ENCODE measurements at places on chromosomes 6 and 20.

DNA sequence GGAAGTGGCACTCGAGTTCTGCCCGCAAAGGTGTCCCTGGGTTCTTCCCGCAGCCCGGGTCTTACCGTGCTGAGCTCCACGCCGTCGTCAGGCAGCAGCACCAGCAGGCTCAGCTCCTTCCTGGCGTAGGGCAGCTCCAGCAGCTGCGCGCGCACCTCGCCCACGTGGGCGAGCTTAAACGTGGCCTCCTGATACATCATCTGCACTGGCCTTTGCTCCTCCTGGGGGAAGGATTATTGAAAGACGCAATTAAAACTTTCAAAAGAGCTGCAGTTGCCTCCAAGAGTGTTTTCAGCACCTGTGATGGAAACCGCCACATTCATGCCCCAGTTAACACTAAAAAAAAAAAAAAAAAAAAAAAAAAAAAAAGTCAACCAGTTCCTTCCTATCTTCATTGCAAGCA, 11.3 kb downstream of the SERPINB9 start:
- no peak for DNase-seq

DNA sequence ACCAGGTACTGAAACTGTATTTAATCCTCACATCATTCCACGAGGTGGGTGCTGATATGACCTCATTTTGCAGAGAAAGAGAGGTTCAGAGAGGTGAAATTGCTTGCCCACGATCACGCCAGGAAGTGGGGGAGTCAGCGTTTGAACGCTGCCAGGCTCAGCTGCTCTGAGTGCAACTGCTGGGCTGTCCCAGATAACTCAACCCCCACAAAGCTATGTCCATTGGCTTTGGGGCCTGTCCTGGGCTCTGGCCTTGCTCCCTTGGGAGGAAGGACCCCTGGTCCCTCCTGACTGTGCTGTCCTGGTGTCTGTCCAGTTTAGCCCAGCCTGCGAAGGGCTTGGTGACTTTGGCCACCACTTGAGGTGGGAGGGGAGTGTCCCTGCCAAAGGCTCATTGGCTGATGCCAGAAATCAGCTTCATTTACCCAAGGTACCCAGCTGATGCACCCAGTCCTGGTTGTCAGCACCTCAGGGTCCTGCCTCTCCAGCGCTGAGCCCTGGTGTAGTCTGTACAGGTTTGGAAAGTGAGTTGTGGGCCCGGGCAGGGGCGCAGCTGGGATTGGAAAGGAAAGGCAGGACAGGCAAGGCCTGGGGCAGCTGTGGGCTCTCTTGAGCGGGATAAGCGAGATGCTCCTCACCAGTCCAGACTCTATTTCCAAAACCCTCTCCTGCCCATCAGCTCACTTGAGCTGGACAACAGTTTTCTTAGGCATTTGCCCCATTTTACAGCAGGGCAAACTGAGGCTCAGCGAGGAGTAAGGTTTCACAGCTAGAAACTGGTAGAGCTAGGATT, 38.5 kb downstream of the SUN5 start:
- DNase-seq: no peak

- DNase-seq: no peak
Measured at GRCh38 chr20:36421641-36422040, 115.5 kb downstream of the DLGAP4 start.

- DNase-seq: no peak
Measured at GRCh38 chr6:134138226-134138975, 86.0 kb upstream of the SLC2A12 start.

GRCh38 chr6:65182681-65183080, 524.3 kb downstream of the EYS start:
- peak; percentile 77 for DNase-seq

DNA sequence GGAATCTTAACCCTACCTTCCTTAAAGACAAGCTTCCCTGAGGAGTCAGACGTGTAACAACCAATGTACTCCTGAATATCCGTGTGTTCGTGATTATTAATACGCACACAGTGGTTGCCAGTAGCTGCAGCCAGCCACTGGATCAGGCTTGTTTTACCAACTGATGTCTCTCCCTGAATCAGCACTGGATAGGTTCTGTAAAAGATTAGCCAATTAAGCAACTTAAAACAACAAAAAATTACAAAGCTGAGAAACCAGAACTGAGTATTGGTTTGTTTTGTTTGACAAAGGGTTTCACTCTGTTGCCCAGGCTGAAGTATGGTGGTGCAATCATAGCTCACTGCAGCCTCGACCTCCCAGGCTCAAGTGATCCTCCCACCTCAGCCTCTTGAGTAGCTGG, 69.3 kb downstream of the MDN1 start:
- DNase-seq: no peak

- no peak for DNase-seq
Measured at GRCh38 chr6:170476360-170476759, 76.7 kb downstream of the PSMB1 start.

- no peak for DNase-seq
Measured at GRCh38 chr20:35200267-35200666, 26.2 kb upstream of the MMP24 start.

DNA sequence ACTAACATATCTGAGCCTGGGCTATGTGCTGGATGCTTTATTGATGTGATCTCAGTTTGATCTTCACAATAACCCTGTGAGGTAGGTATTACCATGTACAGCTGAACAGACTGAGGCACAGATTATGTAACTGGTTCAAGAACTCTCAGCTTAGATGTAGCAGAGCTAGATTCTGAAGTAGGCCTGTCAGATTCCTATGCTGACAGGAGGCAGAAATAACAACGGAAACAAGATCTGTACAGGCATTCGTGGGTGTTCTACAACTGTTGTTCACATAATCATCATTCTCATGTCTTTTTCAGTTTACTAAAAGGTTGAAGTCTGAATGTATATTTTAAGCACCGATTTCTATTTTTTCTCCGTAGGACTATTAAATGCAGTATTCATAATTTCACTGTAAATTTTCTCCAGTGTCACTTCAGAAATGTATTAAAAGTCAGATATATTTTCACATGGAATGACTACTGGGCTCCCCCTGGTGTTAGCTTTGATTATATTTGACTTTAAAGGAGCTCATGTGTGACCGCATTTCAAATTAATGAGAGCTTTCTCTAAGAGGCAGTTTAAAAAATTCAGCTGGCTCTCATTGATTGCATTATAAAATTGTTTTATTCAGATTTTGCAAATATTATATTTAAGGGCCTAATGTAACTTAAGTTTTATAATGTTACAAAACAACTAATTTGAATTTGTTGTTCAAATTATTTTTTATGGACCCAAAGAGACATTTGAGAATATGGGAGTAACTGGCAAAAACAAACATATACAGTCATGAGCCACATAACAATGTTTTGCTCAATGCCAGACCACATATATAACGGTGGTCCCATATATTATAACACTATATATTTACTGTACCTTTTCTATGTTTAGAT, 36.4 kb upstream of the SLC17A4 start:
- DNase-seq: no peak

DNA sequence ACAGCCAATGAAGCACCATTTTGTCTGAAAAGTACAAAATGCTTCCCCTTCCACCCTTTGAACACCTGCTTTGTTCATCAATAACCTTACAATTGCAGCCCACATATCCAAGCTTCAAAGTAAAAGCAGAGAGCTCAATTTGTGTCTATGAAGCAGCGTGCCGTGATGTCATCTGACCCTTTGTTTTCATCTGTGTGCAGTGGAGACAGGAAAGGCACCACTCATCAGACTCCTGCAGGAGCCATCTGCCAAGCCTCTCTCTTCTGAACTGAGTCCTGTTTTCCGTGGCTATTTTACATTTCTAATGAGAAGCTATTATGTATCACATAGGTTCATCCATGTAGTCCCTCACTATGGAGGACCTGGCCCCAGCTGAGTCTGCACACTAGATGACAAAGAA, 7.5 kb upstream of the LY86 start:
- DNase-seq: no peak

- DNase-seq: peak; percentile 81
Measured at GRCh38 chr6:111565326-111566221, 40.1 kb downstream of the TRAF3IP2 start.

- peak; percentile 95 for DNase-seq
Measured at GRCh38 chr6:19995575-19996257, 158.5 kb downstream of the ID4 start.

GRCh38 chr6:139402876-139403386, 28.5 kb upstream of the CITED2 start:
- DNase-seq: no peak

DNA sequence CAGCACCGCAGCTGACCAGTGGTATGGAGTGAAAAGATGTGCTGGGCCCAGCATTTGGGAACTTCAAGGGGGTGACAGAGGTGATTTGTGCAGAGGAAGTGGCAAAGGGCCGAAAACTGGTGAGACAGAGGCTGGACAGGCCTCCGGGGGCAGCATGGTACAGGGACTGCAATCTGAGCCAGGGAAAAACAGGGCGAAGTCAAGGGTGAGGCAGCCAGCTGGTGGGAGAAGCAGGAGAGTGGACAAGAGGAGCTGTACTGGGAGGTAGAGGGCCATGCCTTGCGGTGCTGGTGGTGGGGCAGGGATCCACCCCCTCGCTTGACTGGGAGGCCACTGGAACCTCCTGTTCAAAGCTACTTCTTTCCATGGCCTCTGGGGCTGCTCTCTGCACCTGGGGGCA, 7.3 kb upstream of the GFRA4 start:
- DNase-seq: no peak

DNA sequence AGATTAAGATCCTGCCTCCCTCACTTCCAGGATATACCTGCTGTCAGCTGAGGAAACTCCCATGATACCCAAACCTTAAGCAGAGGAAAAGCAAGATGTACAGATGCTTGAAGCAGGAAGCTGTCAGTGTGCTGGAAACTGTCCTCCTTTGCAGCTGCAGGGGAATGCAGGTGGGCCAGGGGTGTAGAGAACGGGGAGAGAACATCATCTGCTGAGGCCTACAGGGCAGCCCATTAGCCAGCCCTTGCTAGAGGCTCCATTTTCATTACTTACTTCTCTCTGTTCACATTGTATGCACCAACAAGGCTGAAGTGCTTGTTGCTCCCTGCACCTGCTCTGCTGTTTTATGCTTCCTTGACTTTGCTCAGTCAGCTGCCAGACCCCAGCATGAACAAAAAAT, 119.1 kb downstream of the PRND start:
- DNase-seq: no peak

DNA sequence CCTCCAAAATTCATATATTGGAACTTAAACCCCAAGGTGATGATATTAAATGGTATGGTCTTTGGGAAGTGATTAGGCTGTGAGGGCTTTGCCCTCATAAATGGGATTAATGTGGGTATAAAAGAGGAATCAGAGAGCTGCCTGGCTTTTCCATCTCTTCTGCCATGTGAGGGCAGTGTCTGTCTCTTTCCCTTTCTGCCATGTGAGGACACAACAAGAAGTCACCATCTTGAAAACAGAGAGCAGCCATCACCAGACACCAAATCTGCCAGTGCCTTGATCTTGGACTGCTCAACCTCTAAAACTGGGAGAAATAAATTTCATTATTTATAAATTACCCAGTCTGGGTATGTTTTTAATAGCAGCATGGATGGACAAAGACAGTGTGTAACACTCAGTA, 263.0 kb downstream of the PAX1 start:
- no peak for DNase-seq

DNA sequence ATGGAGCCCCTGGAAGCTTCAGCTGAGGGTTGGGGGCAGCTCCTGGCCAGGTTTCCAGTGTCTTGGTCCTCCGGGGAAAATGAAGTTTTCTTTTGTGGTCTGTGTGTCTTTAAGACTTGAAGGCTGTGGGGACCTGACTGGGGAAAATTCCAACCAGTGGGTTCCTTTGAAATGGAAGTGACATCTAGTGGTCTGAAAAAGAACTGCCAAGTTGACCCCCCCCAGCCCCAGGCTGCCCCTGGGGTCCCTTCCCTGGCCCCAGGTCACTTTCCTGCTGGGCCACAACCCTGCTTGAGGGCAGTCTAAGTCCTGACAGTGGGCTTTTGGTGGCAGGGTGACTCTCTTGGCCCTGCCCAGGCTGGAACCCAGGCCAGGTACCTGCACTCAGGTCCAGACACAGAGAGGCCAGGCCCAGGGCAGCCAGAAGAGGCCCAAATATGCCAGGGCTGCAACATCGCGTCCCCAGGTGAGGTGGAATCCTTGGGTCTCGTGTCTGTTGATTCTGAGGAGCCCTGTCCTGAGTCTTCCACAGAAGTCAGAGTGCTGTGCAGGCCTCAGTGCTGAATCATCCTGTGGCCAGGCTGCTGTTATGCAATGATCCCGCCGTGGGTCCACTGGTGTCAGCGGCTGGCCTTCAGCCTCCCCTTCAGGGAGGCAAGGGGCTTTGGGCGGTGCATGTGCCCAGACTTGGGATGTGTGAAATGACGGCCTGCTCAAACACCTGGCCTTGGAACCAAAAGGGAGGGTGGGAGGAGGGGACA, 68.4 kb downstream of the VEGFA start:
- no peak for DNase-seq

DNA sequence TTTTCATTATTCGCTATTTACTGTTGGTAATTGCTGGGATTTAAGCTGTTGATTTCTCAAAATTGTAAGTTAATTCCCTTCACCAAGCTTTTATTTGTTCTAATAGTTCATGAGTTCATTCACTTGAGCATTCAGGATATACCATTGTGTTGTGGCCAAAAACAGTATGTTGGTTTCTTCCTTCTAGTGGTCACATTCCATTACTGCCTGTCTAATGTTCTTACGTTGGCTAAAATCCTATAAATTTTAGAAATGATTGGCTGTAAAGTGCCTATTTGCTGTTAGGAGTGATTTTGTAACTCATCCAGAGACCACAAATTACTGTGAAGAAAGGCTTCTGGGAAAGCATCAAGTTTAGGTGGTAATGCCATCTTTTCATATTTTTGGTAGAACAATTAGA, 76.3 kb downstream of the FARS2 start:
- no peak for DNase-seq

- DNase-seq: no peak
Measured at GRCh38 chr20:11711214-11711613, 206.5 kb upstream of the BTBD3 start.

DNA sequence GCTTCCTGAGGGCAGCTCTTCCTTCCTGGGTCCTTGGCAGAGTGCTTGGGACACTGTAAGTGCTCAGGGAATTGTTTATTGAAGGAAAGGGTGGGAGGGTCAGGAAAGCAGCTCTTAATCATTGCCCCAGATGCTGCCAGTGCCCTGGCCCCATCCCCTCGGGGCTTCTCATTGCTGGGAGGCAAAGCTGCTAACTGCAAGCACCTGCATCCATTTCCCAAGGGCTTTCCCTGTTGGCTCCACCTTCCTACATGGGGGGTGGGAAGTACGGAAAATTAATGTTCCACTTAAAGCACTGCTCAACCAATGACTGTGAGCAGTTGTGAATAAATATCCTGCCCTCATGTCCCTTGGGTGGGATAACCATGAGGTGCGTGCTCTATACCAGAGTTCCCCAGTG, 56.4 kb downstream of the NDUFAF5 start:
- no peak for DNase-seq

GRCh38 chr6:151702851-151703658, 104.4 kb upstream of the ESR1 start:
- DNase-seq: no peak

- DNase-seq: peak; percentile 71
Measured at GRCh38 chr6:144582939-144583613, 297.9 kb downstream of the UTRN start.
